ENCODE measurements at places on chromosomes 13 and 19. TPM values are rescaled to one million over a fixed set of nuclear protein-coding genes. Genes with fewer than 3 reads are reported as not detected.

Gene SLC25A23
- 232 TPM for total RNA-seq

Gene B3GNT8
- 2.3 TPM for total RNA-seq

Gene KLK8
- not detected for total RNA-seq

Gene KIR2DL4
- total RNA-seq, result not detected

DNA sequence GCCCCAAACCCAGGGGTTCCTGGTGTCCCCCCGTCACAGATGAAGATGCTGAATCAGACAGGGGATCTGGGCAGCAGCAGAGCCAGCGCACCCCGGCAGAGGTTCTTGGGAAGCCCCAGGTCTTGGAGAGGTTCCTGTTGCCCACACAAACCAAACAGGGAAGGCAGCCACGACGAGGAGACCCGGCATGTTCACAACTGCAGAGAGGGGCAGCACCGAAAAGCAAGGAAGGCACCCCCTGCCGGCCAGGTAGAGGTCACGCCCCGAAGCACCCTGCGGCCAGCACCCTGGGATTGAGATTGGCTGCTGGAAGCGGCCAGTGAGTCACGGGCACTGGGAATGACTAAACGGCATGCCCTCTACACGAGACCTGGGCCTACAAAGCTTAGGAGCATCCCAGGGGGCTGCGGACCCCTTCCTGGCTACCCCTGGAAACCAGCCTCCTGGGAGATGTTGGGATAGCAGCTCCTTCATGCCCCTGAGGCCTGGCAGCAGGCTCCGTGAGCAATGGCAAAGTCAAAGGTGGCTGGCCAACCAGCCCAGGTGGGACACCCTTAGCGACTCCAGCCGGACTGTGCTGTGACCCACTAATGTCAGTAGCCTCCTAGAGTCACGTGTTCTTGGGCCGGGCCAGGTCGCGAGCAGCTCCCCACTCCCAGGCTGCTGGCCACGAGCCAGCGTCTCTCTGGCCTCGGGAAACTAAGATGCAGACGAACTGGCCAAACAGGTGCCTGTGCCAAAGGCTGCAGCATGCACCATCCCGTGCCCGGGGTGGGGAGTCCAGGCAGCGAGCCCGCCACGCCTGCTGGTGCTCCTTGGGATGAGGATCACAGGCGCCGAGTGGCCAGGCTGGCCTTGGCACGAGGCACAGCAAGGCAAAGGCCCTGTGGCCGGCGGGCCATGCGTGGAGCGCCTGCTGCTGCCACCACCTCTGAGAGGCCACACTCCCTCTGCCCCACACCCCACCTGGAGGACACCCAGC lies 43.2 kb downstream of the MLLT1 start:
- H3K4me1 ChIP-seq, result peaks cover 95% of the 10 kb centered on the region
- no peaks in the 10 kb centered on the region for H3K36me3 ChIP-seq
- H3K4me3 ChIP-seq, result no peak overlapping the region

- no peak overlapping the region for H3K4me3 ChIP-seq
- H3K4me1 ChIP-seq, result peaks cover 87% of the 10 kb centered on the region
- no peak overlapping the region for H3K27ac ChIP-seq
- DNase-seq, result no peak
Measured at GRCh38 chr13:40648040-40648439, 18.4 kb downstream of the FOXO1 start.

DNA sequence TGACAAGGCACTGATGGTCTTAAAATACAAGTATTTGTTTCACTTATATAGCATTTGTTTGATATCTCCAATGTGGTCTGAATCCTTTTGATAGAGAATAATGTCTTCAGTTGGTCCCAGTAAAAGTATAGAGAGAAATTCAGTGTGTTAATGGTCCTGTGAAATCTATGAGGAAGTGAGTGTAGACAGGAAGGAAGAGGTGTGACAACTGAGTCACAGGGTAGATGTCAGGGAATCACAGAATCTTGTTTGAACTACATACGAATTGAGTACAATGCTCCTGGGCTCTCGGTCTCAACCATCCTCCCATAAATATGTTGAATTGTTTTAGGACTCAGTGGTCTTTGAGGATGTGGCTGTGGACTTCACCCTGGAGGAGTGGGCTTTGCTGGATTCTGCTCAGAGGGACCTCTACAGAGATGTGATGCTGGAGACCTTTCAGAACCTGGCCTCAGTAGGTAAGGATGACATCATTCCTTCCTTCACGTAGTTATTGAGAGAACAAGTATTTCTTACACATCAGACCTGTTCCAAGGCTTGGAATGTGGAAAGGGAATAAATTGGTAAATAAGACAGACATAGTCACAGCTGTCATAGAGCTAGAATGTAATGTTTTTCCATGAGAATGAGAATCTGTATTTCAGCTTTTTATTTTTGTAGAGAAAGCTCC lies 9.1 kb downstream of the ZNF555 start:
- H3K4me1 ChIP-seq, result no peaks in the 10 kb centered on the region
- no peak overlapping the region for H3K27ac ChIP-seq
- H3K4me3 ChIP-seq, result no peak overlapping the region
- no peak for DNase-seq
- peaks cover 76% of the 10 kb centered on the region for H3K36me3 ChIP-seq

DNA sequence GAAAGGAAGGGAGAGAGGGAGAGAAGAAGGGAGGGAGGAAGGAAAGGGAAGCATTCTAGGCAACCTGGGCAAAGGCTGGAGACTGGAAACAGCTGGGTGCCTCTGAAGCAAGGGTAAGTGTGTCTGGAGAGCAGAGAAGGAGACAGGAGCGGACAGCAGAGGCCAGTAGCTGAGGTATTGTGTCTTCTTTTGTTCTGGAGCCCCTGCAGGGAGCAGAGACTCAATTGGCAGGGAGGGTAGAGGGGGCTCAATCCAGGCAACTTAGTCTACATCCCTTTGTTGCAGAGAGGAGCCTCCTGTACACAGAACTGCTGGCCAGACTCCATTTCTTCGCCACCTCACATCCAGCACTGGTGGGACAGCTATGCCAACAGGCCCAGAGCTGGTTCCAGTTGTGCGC lies 53.2 kb downstream of the NWD1 start:
- H3K4me3 ChIP-seq, result no peak overlapping the region
- no peak for DNase-seq
- no peaks in the 10 kb centered on the region for H3K4me1 ChIP-seq

GRCh38 chr19:28578208-28578607 lies 634.7 kb downstream of the UQCRFS1 start:
- H3K36me3 ChIP-seq, result no peaks in the 10 kb centered on the region
- no peaks in the 10 kb centered on the region for H3K27me3 ChIP-seq
- no peaks in the 10 kb centered on the region for H3K4me1 ChIP-seq
- no peak overlapping the region for H3K4me3 ChIP-seq
- DNase-seq, result no peak
- no peak overlapping the region for H3K27ac ChIP-seq

DNA sequence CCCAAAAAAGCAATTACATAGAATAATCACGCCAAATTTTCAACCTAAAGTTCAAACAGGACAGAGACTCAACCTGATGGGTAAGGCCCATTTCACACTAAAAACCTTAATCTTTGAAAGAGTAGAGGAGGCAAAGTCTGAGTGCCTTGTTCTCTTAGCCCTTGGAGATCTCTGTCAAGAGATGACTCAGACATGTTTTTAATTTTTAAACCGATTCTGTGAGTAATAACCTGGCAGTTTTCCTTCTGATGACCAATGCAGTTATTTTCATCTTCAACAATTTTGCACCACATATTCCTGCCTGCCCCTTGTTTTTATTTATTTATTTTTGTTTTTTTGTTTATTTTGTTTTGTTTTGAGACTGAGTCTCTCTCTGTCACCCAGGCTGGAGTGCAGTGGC lies 11.5 kb upstream of the TNFSF9 start:
- no peak overlapping the region for H3K4me3 ChIP-seq
- H3K27ac ChIP-seq, result no peak overlapping the region
- H3K36me3 ChIP-seq, result no peaks in the 10 kb centered on the region
- DNase-seq, result no peak

DNA sequence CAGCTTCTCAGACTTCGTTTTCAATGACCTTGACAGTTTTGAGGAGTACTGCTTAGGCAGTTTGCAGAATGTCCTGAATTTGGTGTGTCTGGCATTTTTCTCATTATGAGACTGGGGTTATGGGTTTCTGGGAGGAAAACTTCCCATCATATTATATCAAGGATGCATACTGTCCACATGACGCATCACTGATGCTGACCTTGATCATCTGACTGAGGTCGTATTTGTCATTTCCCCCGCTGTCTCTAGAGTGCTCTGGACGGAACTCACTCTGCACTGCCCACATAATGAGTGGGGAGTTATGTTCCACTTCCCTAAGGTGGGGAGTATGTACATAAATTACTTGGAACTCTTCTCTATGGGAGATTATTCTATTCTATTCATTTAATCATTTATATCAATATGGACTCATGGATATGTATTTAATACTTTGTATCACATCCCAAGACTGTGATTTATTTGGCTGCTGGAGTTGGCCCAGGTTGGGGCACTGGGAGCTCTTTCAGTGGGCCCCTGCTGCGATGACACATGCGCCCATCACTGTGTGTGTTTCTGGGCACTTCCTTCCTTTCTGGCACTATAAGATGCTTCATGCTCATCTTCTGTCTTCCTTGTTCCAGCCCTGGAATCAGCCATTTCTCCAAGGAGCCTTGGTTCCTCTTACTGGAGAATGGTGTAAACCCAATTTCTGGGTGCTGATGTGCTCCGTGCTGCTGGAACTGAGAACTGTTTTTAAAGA lies 138.6 kb downstream of the MIPEP start:
- H3K36me3 ChIP-seq, result peaks cover 5% of the 10 kb centered on the region
- peaks cover 28% of the 10 kb centered on the region for H3K4me1 ChIP-seq
- no peak overlapping the region for H3K4me3 ChIP-seq
- no peak for DNase-seq
- no peaks in the 10 kb centered on the region for H3K27me3 ChIP-seq
- H3K27ac ChIP-seq, result no peak overlapping the region

GRCh38 chr13:50453188-50453587 lies 390.3 kb downstream of the DLEU7 start:
- H3K36me3 ChIP-seq, result no peaks in the 10 kb centered on the region
- no peak overlapping the region for H3K27ac ChIP-seq
- H3K4me3 ChIP-seq, result no peak overlapping the region
- no peak for DNase-seq
- peaks cover 6% of the 10 kb centered on the region for H3K4me1 ChIP-seq

GRCh38 chr19:29793116-29793727 lies 18.6 kb upstream of the CCNE1 start:
- H3K27ac ChIP-seq, result no peak overlapping the region
- H3K4me3 ChIP-seq, result no peak overlapping the region
- peaks cover 1% of the 10 kb centered on the region for H3K4me1 ChIP-seq
- no peak for DNase-seq
- no peaks in the 10 kb centered on the region for H3K27me3 ChIP-seq
- H3K36me3 ChIP-seq, result no peaks in the 10 kb centered on the region

DNA sequence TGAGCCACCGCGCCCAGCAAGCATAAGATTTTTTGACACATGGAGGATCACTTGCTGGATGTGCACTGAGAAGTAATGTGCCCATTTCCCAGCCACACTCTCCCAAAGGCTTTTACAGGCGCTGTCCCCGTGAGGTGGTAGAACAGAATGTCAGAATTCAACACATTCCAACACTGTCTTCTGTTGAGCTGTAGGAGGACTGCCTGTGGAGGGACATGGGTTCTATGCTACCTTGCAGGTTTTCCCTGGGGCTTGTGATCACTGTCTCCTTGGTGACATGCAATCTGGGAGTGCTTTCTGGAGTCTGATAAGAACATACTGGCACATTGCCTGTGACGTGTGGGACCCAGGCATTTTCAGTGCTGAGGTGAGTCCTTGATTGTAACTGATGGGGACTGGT lies 38.5 kb downstream of the DPRX start:
- H3K27me3 ChIP-seq, result no peaks in the 10 kb centered on the region
- no peak overlapping the region for H3K27ac ChIP-seq
- H3K4me3 ChIP-seq, result no peak overlapping the region
- no peak for DNase-seq
- no peaks in the 10 kb centered on the region for H3K36me3 ChIP-seq
- H3K4me1 ChIP-seq, result no peaks in the 10 kb centered on the region

DNA sequence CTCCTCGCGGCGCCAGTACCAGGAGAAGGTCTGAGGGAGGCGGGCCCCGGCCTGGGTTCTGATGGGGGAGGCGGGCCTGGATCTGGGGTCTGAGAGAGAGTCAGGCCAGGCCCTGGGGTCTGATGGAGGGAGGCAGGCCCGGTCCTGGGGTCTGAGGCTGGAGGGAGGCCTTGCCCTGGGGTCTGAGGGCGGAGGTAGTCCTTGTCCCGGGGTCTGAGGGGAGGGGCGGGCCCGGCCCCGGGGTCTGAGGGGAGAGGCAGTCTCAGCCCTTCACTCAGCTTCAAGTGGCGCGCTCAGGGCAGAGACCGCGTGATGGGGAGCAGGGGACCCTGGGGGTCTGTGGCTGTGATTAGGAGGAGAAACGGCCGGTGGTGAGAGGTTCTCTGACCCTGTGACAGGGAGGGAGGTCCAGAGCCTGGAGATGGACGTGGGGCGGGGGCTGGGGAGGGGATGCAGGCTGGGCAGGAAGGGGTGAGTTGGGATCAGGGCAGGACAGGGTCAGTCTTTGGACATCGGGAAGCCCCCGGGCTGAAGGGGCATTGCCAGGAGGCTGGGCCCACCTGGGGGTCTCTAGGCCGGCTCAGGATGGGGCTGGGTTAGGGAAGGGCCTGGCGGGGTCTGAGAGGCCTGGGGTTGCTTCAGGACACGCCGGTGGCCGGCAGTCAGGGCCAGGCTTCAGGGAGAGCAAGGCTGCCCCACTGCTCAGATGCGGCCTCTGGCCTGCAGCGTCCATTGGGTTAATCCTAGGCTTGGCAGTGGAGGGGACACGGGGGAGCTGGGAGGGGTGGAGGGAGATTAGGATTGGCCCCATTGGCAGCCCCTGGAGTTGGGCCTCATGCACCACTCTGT lies 18.7 kb downstream of the HCN2 start:
- H3K27ac ChIP-seq, result no peak overlapping the region
- no peaks in the 10 kb centered on the region for H3K27me3 ChIP-seq
- H3K4me3 ChIP-seq, result no peak overlapping the region
- H3K4me1 ChIP-seq, result peaks cover 11% of the 10 kb centered on the region

GRCh38 chr19:7888145-7888825 lies at the start of gene LRRC8E:
LRRC8E (plus strand) TSS chr19:7888510; CDS start chr19:7895604, 7,094 bp downstream.
- H3K4me3 ChIP-seq, result peak within 1 kb of the TSS; percentile 46
- no peaks in the 10 kb centered on the region for H3K36me3 ChIP-seq
- no peak for DNase-seq

DNA sequence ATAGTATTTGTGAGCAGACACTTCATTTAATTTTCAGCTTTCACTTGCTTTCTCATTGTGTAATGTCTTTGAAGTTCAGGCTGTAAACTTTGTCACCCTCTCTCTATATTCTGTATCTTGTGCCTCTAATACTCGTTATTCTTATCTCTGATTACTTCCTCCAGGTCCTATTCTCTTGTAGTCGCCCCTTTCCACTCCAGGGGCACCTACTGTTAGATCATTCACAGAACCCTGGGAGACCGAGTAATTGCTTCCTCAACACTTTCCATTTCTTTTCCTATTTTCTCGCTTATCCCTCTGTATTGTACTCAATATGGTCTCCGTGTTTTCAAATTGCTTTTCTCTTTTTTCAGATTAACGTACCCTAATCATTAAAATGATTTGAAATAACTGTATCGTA lies 93.9 kb upstream of the TDRD3 start:
- H3K4me3 ChIP-seq, result no peak overlapping the region
- H3K27ac ChIP-seq, result no peak overlapping the region
- DNase-seq, result no peak
- no peaks in the 10 kb centered on the region for H3K27me3 ChIP-seq
- no peaks in the 10 kb centered on the region for H3K36me3 ChIP-seq
- H3K4me1 ChIP-seq, result no peaks in the 10 kb centered on the region

GRCh38 chr13:48210178-48210577 lies 22.8 kb upstream of the ITM2B start:
- H3K4me3 ChIP-seq, result no peak overlapping the region
- no peak for DNase-seq
- no peak overlapping the region for H3K27ac ChIP-seq

Data from esophagus muscularis mucosa (tissue), 4 donors.